ENCODE measurements at places on chromosomes 12 and 14. TPM values are rescaled to one million over a fixed set of nuclear protein-coding genes. Genes with fewer than 3 reads are reported as not detected.
A peak's percentile ranks its signal among the peaks of the same experiment; 100 is the strongest.

The TAS2R9 gene
- total RNA-seq: 0.35 TPM

The CAPZA3 gene
- total RNA-seq: not detected

The DAO gene
- not detected for total RNA-seq

The RASAL1 gene
- 16.3 TPM for total RNA-seq

The PRIMA1 gene
- total RNA-seq: not detected

The LRTM2 gene
- not detected for total RNA-seq

The SERPINA9 gene
- not detected for total RNA-seq

The TMPRSS12 gene
- total RNA-seq: not detected

The KRT72 gene
- total RNA-seq: not detected

GRCh38 chr12:124385219-124385969, 90.5 kb downstream of the RFLNA start:
- peak; percentile 46 for DNase-seq

GRCh38 chr14:100078997-100079725, 13.9 kb downstream of the EVL start:
- no peak for DNase-seq

DNA sequence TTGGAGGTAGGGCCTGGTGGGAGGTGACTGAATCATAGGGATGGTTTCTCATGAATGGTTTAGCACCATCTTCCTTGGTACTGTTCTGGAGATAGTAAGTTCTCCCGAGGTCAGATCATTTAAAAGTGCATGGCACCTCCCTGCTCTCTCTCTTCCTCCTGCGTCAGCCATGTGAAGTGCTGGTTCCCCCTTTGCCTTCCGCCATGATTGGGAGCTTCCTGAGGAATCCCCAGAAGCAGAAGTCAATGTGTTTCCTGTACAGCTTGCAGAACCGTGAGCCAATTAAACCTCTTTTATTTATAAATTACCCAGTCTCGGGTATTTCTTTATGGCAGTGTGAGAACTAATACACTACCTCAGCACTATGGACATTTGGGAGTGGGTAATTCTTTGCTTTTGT, 4.8 kb upstream of the LGMN start:
- DNase-seq: no peak

- DNase-seq: no peak
These were observed 147.5 kb upstream of the RTL1 start for GRCh38 chr14:101050901-101051490.

GRCh38 chr14:68528040-68528687, 264.7 kb downstream of the ZFP36L1 start:
- peak; percentile 45 for DNase-seq

GRCh38 chr14:105939810-105940508, 413.6 kb downstream of the TMEM121 start:
- DNase-seq: no peak

GRCh38 chr12:51546097-51546496, 44.9 kb upstream of the SCN8A start:
- DNase-seq: no peak

DNA sequence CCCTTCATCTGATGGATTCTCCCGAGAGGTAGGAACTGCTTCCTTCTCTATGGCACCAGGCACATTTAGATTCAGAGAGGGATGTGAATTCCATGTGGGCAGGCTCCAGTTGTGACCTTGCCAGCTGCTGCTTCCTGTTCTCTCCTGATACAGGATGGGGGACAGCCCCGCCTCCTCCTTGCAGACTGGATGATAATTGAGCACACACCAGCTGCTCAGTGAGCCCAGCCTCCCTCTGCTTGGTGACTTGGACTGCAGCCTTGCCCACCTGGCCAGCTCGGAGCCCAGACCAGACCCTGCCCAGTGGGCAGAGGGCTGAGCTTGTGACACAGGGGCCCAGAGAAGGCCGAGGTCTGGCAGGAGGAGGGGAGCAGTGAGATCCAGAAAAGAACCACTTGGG, 90.2 kb downstream of the CALM1 start:
- no peak for DNase-seq

- DNase-seq: peak; percentile 23
These were observed 96.2 kb upstream of the BMP4 start for GRCh38 chr14:54052696-54053385.

DNA sequence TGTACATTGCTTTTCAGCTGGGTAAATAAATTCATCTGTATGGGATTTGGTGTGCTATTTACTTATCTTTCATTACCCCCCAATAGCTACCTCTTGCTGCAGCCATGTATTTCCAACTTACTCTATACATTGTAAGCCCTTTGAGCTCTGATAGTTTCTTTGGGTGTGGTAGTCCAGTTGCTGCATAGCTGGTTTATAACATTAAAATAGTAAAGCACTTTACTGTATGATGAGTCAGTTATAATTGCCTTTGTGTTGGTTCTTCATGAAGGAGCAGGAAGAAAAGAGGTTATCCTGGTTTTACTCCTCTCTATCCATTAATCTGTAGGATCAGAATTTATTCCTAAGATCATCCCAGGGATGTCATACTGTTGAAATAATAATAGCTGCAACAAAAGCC, 15.7 kb downstream of the TBC1D30 start:
- peak; percentile 4 for DNase-seq

DNA sequence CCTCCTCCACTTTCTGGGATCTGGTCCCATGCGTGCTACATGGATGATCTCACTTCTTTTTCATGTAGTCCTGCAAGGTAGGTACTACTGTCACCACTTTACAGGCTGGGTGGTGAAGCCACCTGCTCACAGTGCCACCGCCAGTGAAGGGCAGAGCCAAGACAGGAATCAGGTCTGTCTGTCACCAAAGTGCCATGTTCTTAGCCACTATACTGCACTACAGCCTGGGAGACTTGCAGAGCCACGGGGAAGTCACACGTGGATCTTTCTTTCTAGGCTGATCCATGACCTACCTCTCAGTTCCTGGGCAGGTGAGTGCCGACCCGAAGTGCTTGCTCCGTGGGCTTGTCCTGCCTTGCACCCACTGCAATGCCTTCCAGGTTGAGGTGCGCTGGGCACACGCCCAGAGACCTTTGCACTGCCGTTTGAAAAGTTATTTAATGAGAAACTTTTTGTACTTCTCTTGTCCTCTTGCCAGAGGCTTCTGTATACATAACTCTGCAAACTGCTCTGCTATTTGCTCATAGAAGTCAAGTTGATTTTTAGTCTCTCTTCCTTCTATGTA, 19.7 kb upstream of the CLMN start:
- DNase-seq: no peak

- DNase-seq: no peak
These were observed 56.6 kb downstream of the MAX start for GRCh38 chr14:65045709-65046108.

DNA sequence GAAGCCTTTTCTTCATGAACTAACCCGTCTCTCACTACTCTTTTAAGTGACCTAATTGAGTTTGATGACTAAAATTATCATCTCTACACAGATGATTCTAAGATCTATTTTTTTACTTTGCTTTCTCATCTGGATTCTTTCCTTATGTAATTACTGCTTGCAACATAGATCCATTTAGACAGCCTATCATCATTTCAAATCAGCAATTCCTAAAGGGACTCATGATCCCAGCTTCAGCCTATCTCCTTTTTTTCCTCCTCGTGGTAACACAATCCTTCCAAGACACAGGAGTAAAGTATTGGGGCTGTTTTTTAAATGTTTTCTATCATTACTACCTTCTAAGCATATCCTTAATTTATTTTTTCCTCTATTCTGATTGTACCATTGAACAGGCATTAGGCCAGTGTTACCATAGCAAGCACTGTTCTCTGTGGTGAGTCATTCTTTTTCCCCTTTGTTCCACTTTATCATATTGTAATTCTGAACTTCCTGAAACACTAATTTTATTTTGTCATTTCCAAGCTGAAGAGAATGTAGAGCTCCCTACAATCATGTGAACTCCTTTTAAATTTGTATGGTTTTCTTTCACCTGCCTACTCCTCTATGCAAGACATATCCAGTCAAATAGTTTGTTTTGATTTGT, 190.4 kb upstream of the FAR2 start:
- DNase-seq: peak; percentile 38

DNA sequence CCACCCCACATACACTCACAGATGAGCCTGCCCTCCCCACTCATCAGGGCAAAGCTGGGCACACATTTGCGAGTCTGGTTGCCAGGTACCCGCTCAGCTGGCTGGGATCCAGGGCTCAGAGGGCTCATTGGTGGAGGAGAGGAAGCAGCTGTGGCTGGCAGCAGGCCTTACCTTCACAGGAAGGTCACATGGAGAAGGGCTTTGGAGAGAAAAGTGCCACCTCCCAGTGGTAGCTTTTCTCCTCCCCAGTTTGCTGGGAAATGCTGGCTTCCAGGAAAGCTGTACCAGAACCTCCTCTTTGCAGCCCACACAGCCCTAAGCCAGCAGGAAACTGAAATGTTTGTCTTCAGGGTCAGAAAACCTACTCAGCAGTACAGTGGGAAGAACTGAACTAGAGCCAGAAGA, 55.6 kb downstream of the LGMN start:
- peak; percentile 61 for DNase-seq

DNA sequence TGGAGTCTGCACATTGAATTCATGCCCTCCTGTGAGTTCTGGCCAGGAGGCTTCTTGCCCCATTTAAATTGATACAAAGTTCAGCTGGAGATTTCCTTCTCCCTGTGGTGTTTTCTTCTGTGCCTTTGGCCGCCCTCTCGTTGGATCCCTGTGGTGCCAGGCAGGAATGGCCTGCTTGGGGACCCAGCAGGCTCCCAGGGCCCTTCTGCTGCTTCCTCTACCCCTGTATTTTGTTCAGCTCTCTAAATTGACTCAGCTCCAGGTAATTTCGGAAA, 197.2 kb downstream of the FOXA1 start:
- no peak for DNase-seq

DNA sequence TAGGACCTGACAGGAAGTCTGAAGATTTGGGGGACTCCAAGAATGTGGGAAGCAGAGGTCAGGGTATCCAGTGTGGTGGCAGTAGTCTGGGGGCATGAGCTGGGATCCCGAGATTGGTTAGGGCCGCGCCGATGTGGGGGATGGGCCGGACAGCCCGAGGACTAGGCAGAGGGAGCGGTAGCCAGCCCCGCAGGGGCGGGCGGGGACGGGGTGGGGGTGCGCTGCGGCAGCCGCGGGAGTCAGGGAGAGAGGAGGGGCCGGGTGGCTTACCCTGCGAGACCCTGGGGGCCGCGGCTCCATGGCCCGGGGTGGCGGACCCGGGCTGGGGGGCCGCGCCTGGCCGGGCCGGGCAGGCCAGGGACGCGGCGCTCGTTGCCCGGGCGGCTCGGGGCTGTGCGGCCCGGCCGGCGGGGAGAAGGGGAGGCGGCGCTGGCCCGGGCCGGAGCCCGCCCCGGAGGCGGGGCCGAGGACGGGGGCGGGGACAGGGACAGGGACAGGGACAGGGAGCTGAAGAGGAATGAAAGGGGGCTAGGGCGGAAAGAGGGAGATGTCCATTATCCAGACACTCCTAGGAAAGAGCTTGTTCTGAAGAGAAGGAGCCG, 5.6 kb downstream of the ZNF385A start:
- no peak for DNase-seq

GRCh38 chr12:125332900-125333299, 267.7 kb downstream of the AACS start:
- DNase-seq: no peak

DNA sequence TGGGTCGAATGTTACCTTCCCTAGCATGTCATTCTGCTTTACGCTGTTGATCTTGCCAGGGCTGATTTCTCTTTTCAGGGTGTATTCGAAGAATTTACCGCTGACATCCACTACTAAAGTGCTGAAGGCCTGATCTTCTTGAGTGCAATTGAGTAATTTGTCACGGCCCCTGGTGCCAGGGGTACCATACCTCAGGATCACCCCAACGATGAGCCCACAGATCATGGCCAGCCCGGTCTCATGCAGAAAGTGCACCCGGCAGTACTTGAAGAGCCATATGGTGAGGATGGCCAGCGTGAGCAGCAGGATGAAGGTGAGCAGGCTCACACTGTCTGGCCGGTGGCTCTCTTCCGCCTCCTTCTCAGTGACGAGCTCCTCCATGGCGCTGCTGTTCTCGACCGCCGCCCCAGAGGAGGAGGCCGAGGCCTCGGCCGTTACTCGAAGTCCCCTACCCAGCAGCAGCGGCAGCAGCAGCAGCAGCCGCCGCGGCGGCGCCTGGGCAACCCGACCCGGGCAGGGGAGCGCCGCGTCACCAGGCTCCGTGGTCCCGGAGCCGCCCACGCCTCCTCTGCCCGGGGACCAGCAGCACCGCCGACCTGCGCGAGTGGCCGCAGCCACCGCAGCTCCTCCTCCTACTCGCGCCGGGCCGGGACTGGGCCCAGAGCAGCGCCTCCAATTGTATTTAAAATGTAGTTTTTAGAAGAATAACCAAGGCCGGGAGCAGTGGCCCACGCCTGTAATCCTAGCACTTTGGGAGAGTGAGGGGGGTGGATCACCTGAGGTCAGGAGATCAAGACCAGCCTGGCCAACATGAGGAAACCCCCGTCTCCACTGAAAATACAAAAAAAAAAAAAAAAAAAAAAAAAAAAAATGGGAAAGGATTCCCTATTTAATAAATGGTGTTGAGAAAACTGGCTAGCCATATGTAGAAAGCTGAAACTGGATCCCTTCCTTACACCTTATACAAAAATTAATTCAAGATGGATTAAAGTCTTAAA, 58.5 kb upstream of the TMPO start:
- DNase-seq: peak; percentile 39

DNA sequence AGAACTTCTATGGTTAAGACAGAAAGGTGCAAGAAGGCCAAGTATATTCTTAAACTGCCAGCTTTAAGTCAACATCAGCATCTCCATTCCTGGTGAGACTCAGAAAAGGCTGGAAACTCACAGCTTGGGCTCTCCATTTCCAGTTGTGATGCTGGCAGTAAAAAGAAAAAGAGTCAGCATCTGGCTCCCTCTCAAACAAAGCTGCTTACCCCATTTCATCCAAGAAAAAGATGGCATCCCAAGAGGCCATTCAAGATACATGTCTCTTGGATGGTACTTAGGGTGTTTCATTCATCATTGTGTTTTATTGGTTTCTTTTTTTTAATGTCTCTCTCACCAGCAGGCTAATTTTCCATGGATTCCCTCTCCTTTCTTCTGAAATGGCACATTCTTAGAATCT, 61.9 kb downstream of the DCAF5 start:
- no peak for DNase-seq

DNA sequence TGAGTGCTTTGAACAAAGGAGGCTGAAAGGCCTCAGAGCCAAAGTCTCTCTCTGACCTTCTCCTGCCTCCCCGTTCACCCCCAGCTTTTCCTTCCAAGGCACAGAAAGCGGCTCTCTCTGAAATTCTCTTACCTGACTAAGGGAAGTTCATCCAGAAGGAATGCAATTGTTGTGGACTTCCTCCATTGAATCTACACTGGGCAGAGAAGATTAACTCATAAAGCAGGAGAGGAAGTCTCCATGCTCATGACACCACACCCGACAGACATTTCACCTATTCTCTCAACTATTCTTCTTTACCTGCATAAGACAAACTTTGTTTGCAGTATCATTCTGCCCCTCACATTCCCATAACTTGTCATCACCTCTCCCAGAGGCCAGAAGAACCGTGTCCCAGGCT, 129.3 kb upstream of the CCDC175 start:
- no peak for DNase-seq

- DNase-seq: no peak
These were observed 21.0 kb upstream of the CIPC start for GRCh38 chr14:77077040-77077439.

DNA sequence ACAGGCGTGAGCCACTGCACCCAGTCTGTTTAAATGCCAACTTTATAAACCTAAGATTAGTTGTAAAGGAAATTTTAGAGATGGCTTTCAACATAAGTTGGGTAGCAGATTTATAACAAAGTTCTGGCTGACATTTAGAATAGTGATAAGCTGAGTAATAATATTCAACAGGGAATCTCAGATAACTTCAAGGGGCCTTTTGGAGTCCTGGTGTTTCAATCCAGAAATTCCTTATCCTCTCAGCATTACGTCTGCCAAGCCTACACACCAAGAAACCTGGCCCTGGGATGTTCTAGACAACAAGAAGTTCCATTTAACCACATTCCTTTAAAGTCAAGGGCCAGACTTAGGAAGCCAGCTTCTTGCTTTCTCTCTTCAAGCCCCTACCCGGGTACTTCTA, 59.5 kb upstream of the DYRK2 start:
- DNase-seq: no peak

Measured in renal cortical epithelial cell (primary cell).